ENCODE measurements at places on chromosomes 6 and 20. TPM values are rescaled to one million over a fixed set of nuclear protein-coding genes. Genes with fewer than 3 reads are reported as not detected.

DNA sequence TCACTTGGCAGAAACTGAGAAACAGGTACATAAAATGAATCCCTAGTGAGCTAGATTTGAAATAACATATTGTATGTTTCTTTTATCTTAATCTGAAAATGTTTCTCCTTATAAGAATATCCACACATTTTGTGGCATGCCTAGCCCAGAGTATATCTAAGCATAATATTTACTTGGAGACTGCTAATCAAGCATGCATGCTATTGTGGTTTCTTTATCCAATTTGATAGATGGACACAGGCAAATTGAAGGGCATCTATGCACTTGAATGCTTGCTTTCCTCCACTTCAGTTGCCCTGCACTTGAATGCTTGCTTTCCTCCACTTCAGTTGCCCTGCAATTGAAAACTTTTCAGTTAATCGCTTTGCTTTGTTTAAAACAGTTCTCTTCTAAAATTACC lies 729.8 kb downstream of the TBC1D32 start:
- no peak for DNase-seq

GRCh38 chr6:109165392-109165974 lies 70.2 kb downstream of the CEP57L1 start:
- DNase-seq: no peak

DNA sequence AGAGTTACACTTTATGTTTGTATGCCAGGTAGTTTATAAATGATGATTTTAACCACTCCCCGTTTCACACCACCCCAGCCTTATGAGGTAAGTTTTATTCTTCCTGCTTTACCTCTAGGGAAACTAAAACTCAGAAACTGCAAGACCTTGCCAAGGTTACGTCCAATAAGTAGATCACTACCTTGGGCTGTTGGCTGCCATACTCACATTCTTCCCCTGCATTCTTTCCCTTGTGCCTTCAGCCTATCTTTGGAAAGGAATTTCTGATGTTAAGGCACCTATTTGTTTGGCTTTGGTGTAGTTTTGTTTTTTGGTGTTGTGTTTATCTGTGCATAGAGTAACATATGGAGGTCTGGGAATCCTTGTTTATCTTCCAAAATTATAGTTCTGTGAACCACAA lies 122.1 kb downstream of the UST start:
- DNase-seq: no peak

The TPMT gene
- total RNA-seq: 7.6 TPM

Data from OCI-LY7 (cell line).